ENCODE measurements at places on chromosomes 2 and 18.

DNA sequence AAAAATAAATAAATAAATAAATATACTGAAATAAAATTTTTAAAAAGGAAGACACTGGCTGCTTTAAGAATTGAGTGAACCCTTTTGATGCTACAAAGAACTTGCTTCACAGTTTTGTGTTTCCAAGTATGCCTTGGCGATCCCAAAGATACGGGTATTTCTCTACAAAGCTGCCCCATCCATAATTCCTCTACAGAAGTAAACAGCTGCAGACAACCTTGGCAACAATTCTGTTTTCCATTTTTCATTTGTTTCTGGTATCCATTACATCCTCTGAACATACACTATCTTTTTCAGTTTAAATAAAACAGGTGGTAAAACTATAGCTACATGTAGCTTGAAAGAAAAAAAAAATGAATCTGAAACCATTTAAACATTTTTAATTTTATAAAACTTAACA lies 552.8 kb upstream of the KLHL29 start:
- no peak for DNase-seq

- no peak for DNase-seq
Observed at GRCh38 chr2:151287513-151288250, 1.8 kb downstream of the NMI start.

DNA sequence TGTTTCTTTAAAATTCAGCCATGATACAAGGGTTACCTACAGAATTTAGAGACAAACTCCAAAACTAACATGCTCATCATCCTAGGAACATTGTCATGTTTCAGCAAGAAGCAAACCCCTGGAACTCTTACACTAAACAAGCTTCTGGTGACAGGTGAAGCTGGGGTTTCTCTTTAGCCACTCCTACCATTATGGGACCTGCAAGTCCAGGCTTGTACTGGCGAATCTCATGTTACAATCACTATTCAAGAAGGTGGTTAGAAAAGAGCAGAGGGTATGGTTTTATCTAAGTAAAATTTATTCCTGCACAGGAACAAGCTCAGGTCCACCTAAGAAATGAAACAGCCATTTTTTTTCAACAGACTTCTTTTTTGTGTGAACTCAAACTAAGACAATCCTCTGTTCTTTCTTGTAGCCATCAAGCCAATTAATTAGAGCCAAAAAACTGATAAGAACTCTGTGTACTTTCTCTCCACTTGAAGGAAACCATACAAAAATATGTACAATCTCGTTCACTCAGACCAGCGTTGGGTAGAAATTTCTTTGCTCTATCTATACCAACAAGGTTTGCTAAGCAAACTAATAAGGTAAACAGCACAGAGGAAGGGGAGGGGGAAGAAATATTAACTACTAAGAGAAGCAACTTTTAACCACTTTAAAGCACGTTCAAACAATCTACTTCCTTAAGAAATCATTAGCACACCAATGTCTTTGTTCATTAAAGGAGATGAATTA lies 63.3 kb upstream of the NEDD4L start:
- no peak for DNase-seq

- no peak for DNase-seq
Observed at GRCh38 chr2:206736935-206737334, 18.7 kb upstream of the DYTN start.

DNA sequence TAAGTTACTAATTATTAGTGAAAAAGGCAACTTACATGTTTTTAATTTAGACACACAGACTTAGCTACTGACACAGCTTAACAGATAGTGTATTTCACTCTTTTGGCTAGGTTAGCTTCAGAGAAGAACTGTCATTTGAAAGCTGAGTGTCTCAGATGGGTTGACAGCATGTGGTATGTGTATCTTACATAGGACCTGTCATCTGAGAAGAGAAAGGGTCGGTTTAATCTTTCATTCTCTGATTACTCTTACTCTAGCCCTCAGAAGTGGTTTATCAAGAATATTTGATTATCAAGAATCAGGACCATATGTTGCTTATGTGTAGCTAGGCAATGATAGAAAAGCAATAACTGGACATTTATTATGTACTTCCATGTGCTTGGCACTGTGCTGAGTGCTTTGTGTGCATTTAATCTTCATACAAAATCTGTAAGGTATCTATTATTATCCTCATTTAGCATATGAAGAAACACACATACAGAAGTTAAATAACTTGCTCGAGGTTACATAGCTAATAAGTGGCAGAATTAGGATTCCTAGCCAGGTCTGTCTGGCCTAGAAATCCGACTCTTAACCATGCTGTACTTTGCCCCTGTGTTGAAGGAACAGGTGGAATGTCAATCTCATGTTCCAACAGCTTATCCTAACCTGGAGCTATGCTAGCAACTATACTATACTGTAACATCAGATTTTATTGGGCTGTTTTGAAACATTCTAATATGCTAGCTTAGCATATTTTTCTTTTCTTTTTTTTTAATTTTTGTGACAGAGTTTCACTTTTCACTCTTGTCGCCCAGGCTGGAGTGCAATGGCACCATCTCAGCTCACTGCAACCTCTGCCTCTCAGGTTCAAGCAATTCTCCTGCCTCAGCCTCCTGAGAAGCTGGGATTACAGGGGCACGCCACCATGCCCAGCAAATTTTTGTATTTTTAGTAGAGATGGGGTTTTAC lies 28.4 kb downstream of the CFLAR start:
- DNase-seq: no peak

GRCh38 chr2:60321816-60322215 lies 231.6 kb downstream of the BCL11A start:
- no peak for DNase-seq

DNA sequence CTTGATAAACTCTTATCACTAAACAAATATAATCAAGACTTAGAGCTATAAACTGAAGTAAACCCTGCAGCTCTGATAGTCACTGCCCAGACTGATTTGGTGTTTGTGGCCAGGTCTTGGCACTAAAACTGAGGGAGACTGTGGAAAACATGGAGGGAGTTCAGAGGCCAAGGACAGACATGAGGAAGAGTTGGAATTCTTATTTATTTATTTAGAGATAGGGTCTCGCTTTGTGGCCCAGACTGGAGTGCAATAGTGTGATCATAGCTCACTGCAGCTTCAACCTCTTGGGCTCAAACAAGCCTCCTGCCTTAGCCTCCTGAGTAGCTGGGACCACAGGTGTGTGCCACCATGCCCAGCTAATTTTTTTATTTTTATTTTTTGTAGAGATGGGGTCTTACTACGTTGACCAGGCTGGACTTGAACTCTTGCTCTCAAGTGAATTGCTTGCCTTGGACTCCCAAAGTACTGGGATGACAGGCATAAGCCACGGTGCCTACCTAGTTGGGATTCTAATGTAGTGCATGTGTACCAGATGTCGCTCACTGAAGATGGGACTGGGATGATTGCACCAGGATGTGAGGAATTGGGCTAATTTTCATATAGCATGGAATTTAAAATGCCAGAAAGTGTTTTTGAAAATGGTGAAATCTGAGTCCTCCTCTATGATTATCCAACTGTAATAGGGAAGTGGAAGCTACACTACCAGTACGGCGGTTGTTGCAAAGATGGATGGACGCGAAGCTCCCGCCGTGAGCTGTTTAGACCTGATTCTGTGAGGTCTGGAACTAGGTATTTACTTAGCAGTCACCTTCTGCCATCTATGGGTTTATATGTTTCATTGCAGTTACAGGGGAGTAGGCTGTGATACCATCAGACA lies 52.7 kb upstream of the CTLA4 start:
- peak; percentile 75 for DNase-seq

DNA sequence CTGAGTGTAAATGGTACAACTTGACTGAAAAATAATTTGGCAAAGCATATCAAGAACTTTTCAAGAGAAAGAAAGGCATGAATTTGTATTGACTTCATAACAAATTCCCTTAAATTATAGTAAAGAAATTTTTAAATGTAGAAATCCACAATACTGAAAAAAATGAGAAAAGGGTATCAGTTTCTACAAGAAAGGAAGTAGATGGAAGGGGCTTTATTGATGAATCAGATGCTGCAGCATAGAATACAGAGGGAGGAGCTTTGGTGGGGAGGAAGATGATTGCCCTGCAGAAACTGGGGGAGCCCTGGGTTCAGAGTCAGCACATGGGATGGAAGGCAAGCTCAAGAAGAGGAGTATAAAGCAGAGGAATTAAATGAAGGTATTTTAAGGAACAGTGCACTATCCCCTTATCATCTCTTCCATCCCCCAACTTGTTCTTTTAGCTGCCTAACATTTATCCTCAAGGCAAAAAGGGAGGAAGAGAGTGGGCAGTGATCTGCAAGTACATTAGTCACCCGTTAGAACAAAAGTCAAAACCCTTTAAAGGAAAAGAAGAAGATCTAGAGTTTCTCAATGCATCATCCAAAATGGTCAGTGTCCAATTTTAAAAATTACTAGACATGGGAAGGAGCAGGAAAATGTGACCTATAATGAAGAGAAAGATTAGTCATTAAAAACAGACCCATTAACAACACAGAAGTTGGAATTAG lies 77.7 kb downstream of the KCTD18 start:
- DNase-seq: no peak

GRCh38 chr2:70994009-70994698 lies 519 bp downstream of the TEX261 start:
- DNase-seq: no peak

GRCh38 chr2:99802734-99803133 lies 312.9 kb upstream of the REV1 start:
- no peak for DNase-seq

GRCh38 chr2:74028741-74029140 lies 44.0 kb downstream of the TET3 start:
- no peak for DNase-seq

GRCh38 chr2:109242654-109243331 lies 113.8 kb downstream of the SH3RF3 start:
- peak; percentile 92 for DNase-seq

- no peak for DNase-seq
Observed at GRCh38 chr2:177530561-177530960, 138.0 kb downstream of the AGPS start.

GRCh38 chr2:150672311-150672710 lies 184.8 kb upstream of the RND3 start:
- DNase-seq: peak; percentile 78

- peak; percentile 97 for DNase-seq
Observed at GRCh38 chr2:217994776-217995274, 8.0 kb downstream of the TNS1 start.

DNA sequence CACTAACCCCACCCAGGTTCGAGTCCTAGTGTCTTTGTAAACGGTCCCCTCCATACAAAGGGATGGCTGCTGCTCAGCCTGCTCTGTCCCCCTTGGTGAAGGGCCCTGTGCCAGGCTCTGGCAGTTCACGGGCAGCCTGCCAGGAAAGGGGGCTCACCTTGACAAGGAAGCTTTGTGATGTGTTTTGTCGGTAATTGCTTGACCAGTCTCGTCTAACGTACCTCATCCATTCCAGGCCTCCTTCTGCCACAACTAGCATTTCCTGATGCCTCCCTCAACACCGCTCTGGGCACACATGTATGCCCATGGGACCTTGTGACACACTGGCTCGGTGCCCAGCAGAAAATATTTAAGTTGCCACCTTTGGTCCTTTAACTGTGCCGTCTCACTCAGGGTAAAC lies 171.9 kb downstream of the KLHL29 start:
- DNase-seq: no peak

GRCh38 chr18:49976795-49977560 lies 163.6 kb upstream of the ACAA2 start:
- no peak for DNase-seq

DNA sequence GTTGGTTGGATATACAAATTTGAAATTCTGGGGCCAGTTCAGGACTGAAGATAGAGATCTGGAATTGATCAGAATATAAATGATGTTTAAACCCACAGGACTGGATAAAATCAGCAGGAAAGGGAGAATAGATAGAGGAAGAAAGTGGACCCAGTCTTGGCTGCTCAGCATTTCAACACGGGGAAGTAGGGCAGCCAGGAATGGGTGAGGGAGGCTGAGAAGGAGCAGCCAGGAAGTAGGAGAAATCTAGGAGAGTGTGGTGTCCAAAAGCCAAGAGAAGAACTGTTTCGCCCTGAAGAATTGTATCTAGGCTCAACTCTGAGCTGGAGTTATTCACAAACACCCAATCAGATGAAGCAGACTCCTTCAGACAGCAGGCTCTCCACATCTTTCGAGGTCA lies 197.9 kb downstream of the CDCA7 start:
- no peak for DNase-seq

DNA sequence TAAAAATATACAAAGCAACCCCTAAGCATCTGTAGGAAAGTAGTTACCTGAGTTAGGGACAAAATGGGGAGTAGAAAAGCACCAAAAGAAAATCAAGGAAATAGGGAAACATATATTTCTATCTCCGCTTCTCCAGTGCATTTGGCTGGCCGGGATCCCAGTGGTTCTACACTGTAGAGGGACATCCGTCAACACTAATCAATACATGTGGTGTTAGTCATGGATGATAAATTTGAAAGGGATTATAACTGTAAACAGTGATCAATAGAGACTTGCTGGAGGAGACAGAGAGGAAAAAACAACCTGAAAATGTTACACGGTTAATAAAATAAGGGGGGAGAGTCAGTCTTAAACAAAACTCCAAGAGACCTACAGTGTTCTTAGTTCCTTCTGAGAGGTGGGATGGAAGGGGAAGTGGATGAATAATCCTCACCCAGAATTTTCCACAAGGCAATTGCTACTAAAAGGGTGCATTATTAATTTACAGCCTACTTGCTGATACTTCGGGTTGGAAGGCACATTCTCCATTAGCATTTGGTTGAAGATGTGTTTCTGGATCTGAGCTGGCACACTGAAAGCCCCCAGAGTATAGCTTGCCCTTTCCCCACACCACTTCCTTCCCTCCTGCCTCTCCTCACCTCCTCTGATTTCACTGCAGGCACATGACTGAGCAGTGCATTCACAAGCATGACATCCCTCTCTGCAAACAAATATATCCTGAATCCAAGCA lies 530.0 kb downstream of the BCL11A start:
- no peak for DNase-seq

- DNase-seq: no peak
Observed at GRCh38 chr2:121030523-121030922, 254.5 kb downstream of the TFCP2L1 start.

DNA sequence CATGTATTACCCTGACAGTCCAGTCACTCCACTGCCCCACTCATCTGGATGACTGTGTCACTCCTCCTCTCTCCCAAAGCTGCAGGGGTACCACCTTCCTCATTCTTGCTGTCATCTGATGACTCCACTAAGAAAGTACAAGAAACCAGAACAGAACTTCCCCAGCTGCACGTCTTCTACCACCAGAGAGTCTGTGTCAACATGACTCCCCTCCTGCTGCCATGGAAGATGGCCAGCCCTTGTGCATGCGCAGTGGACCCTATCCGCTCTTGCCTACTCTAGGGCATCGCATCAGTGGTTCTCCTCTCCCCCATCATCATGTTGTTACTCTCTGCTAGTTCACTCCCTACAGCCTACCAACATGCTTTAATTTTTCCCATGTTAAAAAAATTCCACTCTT lies 14.5 kb upstream of the ST8SIA3 start:
- DNase-seq: no peak

Data from fibroblast of skin of back (primary cell).